ENCODE measurements at places on chromosomes 12 and 14.

DNA sequence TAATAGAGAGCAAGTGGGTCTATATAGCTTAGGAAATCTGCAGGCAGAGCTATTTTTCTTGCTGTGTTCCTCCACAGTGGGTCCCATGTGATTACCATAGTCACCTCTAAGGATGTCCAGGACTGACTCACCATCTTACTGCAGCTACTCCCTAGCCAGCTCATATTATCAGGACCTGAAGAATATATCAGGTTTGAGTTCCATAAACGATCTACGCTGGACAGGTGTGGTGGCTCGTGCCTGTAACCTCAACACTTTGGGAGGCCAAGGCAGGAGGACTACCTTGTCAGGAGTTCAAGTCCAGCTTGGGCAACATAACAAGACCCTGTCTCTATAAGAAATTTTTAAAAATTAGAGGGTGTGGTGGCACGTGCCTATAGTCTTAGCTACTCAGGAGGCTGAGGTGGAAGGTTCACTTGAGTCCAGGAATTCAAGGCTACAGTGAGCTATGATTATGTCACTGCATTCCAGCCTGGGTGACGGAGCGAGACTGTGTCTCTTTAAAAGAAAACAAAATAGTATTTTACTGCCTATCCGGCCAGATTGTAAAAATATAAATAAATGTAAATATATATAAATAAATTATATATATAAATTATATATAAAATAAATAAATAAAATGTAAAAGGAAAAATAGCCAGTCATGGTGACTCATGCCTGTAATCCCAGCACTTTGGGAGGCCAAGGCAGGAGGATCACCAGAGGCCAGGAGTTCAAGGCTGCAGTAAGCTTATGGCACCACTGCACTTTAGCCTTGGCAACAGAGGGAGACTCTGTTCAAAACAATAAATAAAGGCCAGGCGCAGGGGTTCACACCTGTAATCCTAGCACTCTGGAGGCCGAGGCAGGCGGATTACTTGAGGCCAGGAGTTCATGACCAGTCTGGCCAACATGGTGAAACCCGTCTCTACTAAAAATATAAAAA, 6.9 kb upstream of the SPRYD4 start:
- no peak for DNase-seq

- no peak for DNase-seq
These were observed 8.6 kb downstream of the ARHGEF40 start for GRCh38 chr14:21078726-21079125.

- DNase-seq: no peak
These were observed 50.5 kb downstream of the ANO4 start for GRCh38 chr12:100845095-100845494.

DNA sequence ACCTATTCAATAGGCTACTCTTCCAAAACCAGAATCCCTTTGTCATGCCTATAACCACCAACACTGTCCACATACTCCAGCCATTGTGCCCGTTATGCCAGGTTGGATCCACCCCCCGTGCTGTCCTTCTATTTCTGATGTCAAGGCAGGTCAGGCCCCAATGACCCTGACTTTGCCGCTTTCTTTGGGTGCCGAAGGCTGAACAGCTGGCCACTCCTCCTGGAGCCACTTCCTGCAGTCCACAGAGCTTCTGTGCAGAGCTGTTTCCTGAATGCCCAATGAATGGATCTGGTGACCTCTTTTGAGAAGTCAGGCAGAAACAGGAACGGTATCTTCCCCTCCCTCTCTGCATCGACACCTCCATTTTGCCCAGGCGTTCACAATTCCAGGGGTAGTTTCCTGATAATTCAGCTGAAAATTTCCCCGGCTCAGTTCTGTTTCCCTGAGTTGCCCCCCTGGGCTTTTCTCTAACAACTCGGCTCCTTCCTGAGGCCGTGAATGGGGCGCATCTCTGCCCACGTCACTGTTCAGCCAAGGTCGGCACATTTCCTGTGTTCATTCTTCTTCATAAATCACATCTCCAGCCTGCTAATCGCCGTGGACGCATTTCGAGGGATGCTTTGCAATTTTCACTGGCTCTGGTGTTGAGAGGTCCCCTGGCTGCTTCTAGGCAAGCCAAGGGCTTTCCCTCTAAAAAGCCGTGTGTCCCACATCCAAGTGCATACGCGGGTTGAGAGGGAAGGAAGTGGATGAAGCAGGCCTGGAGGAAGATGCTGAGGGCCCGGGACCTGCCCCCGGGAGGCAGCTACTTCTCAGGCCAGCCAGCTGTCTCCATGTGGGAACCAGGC, 86.5 kb downstream of the PAPOLA start:
- DNase-seq: no peak

- no peak for DNase-seq
These were observed 42.5 kb upstream of the PPM1H start for GRCh38 chr12:62977418-62977817.

- no peak for DNase-seq
These were observed 34.2 kb upstream of the GCH1 start for GRCh38 chr14:54936816-54937215.

DNA sequence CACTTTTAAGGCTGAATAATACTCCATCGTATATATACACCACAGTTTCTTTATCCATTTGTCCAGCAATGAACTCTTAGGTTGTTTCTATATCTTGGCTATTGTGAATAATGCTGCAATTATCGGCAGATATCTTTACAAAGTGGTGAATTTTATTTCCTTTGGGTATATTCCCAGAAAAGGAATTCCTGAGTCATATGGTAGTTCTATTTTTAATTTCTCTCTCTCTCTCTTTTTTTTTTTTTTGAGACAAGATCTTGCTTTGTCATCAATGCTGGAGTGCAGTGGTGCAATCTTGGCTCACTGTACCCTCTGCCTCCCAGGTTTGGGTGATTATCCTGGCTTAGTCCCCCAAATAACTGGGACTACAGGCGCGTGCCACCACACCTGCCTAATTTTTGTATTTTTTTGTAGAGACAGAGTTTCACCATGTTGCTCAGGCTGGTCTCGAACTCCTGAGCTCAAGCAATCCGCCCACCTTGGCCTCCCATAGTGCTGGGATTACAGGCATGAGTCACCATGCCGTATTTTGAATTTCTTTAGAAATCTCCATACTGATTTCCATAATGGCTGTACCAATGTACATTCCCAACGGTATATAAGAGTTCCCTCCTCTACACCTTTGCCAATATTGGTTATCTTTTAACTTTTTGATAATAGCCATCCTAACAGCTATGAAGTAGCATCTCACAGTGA, 98.4 kb downstream of the EFCAB11 start:
- DNase-seq: no peak

DNA sequence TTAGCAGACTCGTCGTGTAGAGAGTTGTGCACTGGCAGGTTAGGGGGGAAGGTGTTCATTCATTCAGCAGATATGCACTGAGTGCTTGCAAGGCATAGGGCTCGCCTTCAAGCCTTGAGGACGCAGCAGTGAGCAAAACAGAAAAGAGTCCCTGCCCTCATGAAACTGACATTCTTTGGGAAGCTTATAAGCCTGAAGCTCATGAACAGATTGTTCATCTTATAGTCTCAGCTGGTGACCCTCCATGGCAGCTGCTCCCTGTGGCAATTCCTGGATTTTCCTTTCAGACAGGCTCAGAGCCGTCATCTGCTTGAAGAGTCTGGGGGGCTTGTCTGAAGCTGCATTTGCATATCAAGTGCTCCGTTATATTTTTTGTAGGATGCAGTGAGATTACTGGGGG, 148.4 kb downstream of the PRKCH start:
- DNase-seq: no peak

DNA sequence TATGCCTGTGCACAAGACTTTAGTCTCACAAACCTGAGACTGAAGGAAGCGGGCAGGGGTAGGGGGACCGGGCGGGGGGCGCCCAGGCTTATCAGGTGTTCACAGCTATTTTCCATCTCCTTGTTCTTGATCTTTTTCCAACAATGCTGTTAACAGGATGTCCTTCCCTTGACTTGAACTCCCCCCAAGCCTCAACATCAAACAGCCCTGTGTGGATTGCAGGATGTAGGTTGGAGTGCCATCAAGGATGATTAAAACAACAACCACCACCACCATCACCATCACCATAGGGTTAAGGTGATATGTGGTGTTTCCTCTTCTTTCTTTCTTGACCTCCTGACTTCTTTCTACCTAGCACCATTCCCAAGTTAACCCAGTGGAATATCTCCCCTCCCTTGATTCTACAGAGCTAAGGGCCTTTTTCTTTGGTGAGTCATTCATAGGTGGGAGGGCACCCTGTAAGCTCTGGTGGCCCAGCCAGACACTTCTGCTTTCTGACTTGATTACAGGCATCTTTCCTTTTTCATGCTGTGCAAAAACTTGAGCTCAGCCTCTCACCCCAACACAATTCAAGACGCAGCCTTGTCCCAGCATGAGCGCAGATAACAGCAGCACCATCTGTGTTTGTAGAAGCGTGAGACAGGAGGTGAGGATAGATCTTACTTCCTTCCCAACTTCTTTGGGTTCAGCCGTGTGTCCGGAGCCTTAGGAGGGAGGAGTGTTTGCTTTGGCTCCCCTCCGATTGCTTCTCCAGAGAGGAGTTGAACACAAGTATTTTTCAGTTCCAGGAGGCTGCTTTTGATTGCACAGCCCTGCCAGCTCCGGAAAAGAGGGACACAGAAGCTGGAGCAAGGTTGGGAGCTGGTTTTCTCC, 26.8 kb downstream of the FLVCR2 start:
- no peak for DNase-seq

DNA sequence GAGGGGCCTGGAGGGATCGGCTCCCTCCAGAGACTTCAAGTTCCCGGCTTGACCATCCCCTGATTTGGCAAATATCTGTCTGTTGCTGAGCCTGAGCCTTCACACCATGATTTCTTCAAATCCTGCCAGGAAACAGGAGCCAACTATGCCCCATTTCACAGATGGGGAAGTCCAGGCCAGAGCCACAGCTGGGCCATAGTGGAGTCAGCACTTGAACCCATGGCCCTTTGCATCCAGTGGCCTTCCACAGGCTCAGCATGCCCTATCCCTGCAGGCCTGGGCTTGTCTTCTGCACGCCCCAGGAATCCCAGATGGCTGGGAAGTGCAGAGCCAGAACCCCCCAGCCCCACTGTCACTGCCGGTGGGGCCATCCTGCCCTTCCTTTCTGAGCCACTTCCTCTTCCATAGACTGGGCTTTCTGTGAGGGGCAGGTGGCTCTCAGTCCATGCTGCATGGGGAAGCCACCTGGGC, 44.9 kb downstream of the CYP46A1 start:
- DNase-seq: no peak

DNA sequence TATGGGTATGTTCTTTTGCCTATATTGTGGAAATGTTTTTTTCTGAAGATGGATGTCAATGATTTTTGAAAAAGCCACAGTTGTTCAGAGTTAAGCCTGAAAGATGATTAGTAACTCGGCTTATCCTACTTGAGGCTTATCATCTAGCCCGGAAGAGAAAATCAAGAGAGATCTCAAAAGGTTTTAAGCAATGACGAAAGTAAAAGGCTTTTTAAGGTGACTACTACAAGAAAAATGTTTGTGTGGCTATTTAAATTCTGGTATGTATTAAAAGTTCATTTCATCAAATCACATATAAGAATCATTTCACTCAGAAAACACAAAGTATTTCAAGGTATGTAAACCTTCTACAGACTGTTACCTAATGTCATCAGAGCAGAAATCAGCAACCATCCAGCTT, 40.2 kb downstream of the HEATR5A start:
- DNase-seq: no peak

DNA sequence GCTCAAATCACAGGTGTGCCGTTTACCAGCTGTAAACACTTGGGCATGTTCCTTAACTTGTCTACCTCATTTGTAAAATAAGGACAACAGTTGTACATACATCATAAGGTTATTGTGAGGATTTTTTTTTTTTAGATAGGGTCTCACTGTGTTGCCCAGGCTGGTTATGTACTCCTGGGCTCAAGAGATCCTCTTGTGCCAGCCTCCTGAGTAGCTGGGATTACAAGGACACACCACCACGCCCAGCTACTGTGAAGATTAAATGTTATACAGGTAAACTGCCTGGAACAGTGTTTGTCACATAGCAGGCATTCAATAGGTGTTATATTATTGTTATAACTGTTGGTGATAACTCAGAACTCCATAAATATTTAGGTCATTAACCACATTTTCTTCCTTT, 12.7 kb downstream of the TMED10 start:
- DNase-seq: no peak
